ENCODE measurements at places on chromosomes 13 and 19.
A peak's percentile ranks its signal among the peaks of the same experiment; 100 is the strongest.

GRCh38 chr19:18940769-18941627 lies at the start of gene HOMER3:
HOMER3 (minus strand) TSS chr19:18941217; CDS start chr19:18938982, 2,235 bp downstream.
- peak; percentile 68 for DNase-seq

- DNase-seq: no peak
Measured at GRCh38 chr13:62433660-62434059, 1018.0 kb upstream of the PCDH20 start.

DNA sequence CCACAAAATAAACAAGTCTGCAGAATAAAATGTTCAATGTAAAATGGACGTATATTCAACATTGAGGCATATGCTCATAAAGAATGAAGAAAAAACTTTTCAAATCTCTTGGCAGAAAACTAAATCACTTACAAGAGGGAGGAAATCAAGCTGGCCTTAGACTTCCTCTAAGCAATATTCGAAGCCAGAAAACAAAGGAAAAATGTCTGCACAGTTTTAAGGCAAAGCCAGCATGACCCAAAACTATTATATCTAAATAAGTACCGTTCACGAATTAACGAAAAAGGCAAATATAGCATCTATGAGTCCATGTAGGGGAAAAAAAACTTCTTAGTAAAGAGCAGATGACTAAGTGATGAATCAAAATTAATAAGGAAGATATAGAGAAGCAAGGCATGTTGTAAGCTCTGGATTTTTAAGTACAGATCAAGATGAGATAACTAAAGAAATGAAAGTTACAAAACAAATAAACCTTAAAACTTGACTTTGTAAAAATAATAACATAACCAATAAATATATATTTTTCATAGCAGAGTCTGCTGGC lies 101.3 kb downstream of the KCNRG start:
- peak; percentile 81 for DNase-seq

DNA sequence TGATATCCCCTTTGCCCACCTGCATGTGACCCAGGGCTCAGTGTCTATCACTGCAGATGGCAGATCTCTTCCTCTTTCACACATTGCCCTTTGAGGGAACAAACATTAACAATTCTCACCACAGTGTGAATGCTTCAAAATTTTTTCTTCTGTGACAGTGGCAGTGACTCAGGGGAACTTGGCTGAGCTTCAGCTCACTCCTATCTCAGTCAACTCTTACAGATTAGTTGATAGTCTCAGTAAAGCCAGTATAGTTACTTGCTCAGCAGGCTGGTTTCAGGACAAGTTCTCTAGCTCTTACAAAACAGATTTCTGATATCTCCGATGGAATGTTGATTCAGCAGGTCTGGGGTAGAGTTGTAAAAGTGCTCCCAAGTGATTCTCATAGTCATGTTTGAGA lies 166.9 kb downstream of the DLEU7 start:
- DNase-seq: no peak

DNA sequence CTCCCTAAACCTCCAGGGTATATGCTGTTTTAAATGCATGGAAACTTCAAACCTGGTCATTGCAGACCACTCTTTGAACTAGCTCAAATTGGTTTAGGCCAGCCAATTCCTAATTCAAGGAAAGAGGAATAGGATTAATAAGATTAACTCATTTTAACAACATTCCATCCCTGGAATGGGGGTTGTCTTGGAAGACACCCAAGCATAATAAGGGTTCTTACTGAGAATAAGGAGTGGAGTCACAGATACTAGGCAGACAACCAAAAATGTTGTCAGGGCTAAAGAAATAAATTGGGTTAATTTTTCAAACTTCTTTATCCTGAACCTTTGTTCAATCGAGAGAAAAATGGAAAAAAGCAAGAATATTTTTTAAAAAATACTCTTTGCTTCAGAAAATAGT lies 186.2 kb downstream of the PCDH9 start:
- no peak for DNase-seq

GRCh38 chr19:29568036-29569025 lies 37.8 kb upstream of the POP4 start:
- DNase-seq: no peak

GRCh38 chr19:2042485-2043250 lies 8.4 kb downstream of the MKNK2 start:
- DNase-seq: no peak

GRCh38 chr19:6811906-6812305 lies 39.4 kb downstream of the VAV1 start:
- DNase-seq: peak; percentile 37

- DNase-seq: peak; percentile 58
Measured at GRCh38 chr13:29847501-29847983, 2.9 kb downstream of the UBL3 start.

- peak; percentile 80 for DNase-seq
Measured at GRCh38 chr13:73000027-73000674, 58.7 kb upstream of the KLF5 start.

GRCh38 chr13:21119526-21119925 lies 56.8 kb downstream of the SKA3 start:
- DNase-seq: no peak

DNA sequence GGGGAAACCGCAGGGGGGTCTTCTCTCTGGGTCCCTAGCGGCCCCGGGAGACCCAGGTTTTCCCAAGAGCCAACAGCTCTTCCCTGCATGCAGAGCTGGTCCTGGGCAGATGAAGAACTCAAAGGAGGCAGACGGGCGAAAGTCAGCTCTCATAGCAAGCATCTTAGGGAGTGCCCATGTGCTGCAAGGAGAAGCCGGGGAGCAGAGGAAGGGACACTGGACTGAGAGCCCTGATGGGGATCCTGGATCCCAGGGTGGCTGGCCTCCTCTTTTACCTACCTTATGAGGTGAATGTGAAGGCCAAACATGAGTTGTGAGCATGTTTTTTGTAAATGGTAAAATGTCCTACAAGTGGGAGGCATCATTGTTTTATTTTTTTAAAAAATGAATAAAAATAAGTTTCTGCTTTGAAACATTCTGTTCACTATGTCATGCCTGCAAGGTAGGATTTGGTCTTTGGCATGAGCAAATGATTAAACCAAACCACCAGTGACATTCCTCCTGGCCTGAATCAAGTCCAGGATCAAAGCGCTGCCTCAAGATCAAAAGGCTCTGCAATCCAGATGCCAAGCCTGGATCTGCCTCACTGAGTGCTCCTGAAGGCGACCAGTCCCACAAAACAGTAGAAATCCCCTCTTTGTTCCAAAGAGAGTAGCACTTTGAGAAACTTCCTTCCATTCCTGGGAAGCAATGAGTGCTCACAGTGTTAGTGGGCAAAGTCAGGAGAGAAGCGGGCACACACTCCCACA lies 92.2 kb upstream of the SERP2 start:
- DNase-seq: no peak

DNA sequence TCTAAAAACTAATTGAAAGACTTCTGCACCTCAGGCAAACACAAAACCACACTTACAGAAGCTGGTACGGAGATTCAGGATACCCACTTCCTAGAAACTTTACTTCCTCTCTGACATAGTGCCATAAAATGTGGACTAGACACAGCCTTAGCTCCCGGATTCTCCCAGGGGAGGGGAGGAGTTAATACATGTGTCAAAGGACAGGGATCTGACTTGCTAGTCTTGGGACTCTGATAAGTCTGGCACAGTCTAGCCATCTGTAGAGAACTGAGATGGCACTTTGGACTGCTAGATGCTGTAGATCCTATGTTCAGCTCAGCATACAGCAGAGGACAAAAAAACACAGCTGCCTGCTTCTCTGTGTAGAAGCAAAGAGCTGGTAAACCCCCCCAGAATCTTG lies 769.8 kb upstream of the MIR17HG start:
- DNase-seq: no peak
